Stimulated activated CD4-positive, alpha-beta T cell treated with anti-CD3 and anti-CD28 coated beads, Interleukin-12 subunit alpha, Interleukin-12 subunit beta, amount 100 ng/mL, for 4 hours (primary cell): ENCODE measurements at places on chromosomes 1 and 21.

GRCh38 chr1:66355756-66356155, 178.2 kb upstream of the SGIP1 start:
- DNase-seq = no peak

GRCh38 chr1:9859281-9860014, 35.7 kb upstream of the CLSTN1 start:
- DNase-seq = no peak

DNA sequence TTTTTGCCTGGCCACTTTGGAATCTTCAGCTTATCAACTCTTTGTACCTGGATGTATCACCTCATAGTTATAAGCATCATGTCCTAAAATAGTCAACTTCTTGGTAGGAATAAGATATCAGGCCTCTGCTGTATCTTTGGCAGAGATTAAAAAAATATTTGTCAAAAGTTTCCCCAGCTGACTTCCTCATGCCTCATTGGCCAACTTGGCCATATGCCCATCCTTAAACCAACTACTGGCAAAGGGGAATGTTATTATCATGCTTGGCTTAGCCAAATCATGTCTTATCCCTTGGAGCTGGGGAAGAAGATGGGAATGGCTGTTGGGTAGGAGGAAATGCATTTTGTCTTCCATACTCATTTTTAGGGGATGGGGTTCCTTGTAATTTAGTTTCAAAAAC, 23.4 kb downstream of the NFASC start:
- no peak for DNase-seq

- no peak for DNase-seq
Measured at GRCh38 chr1:52640697-52641096, 7.7 kb downstream of the SHISAL2A start.

GRCh38 chr1:58881471-58881994, 97.7 kb upstream of the JUN start:
- no peak for DNase-seq

DNA sequence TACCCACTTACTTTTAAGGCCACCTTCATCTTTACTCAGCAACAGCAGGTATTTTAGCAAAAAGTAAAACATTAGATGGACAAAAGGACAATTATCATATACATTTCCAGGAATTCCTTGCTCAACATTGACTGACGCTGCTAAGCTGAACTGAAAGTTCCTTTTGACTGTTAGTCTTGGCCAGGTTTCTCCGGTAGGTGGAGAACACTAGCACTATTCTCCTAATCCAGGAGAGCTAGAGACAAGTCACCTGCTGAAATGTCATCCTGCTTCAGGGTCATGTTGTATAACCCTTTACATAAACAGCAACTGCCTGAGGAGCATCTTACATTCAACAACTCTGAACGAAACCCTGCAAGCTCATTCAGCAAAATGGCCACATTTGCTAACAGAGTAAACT, 109.0 kb upstream of the ESRRG start:
- no peak for DNase-seq

DNA sequence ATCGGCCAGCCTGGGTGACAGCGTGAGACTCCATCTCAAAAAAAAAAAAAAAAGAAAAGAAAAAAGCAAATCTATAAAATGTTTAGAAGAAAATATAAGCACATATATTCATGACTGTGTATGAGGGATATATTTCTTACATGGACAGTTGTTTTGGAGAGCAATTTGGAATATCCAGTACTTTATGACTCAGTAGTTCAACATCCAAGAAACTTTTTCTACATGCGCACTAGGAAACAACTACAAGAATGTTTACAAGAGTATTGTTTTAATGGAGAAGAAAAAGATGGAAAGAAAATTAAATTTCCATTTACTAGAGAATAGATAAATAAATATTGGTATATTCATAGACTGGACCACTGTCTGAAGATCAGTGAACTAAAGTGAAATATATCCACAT, 77.5 kb downstream of the MAST2 start:
- no peak for DNase-seq

GRCh38 chr1:204943495-204943894, 72.8 kb downstream of the NFASC start:
- DNase-seq = no peak

DNA sequence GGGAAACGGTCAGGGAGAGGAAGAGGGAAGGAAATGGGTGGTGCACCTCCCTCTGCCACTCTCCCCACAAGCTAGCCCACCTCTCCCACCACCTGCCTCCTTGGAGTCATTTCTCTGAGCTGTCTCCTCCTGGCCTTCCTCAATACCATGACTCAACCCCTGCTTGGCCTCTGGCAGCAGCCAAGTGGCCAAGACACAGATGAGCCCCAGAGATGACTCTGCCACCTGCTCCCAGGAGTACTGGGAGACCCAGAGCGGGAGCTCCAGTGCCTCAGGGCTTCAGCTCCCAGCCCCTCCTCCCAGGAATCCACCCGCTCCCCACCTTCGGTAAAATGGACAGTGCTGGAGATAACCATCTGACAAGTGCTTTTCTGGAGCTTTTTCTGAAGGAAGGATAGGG, 2.6 kb downstream of the S100A16 start:
- no peak for DNase-seq

- DNase-seq = peak; percentile 8
Measured at GRCh38 chr1:181482521-181483284, 614 bp upstream of the CACNA1E start.
